GM12865 (cell line): ENCODE measurements at places on chromosomes 16 and 17.

GRCh38 chr17:673200-673681 is 41.4 kb downstream of the VPS53 start:
- DNase-seq: no peak

DNA sequence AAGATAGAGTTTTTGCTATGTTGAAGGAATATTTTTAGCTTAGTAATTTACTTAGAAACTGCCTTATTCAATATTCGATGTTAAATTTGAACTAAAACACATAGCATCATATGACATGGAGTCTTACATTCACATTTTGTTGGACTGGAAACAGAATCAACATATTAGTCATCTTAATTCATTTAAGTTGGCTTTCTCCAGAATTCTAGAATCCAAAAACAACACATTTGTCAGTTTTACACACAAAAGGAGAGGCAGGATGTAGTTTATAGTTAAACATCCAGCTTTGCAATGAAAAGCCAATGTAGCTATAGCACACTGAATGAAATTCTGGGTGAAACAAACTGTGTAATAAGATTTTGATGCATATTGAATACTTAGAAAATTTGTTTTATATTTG is 43.3 kb downstream of the WWOX start:
- DNase-seq: no peak

DNA sequence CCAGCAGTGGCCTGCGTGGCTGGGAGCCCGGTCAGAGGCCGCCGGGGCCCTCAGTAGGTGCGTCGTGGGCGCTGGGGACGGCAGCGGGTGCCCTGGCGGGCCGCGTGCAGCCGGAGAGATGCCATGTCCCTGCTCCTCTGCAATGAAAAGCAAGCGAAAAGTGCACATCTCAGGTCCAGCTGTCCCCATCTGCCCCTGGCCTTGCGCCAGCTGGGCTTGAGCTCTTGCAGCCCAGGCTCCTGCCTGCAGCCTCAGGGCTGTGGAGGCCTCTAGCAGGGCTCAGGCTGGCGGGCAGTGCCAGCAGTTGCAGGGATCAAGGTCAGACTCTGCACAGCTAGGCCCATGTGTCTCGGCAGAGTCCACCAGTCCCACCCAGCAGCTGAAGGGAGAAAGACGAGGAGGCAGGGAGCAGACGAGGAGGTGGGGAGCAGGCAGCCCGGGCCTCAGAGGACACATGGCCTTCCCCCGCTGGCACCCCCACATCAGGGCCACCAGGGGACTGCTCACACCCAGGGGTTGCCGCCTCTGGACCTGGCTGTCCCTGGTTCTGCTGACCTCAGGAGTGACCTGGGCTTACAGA is 11.2 kb downstream of the SLC16A3 start:
- DNase-seq: no peak

- DNase-seq: no peak
These were observed 564.0 kb downstream of the MAF start for GRCh38 chr16:79036541-79036940.

GRCh38 chr16:31529937-31530312 is 2.2 kb downstream of the AHSP start:
- DNase-seq: no peak

GRCh38 chr17:29057361-29057760 is 14.4 kb downstream of the PIPOX start:
- no peak for DNase-seq

DNA sequence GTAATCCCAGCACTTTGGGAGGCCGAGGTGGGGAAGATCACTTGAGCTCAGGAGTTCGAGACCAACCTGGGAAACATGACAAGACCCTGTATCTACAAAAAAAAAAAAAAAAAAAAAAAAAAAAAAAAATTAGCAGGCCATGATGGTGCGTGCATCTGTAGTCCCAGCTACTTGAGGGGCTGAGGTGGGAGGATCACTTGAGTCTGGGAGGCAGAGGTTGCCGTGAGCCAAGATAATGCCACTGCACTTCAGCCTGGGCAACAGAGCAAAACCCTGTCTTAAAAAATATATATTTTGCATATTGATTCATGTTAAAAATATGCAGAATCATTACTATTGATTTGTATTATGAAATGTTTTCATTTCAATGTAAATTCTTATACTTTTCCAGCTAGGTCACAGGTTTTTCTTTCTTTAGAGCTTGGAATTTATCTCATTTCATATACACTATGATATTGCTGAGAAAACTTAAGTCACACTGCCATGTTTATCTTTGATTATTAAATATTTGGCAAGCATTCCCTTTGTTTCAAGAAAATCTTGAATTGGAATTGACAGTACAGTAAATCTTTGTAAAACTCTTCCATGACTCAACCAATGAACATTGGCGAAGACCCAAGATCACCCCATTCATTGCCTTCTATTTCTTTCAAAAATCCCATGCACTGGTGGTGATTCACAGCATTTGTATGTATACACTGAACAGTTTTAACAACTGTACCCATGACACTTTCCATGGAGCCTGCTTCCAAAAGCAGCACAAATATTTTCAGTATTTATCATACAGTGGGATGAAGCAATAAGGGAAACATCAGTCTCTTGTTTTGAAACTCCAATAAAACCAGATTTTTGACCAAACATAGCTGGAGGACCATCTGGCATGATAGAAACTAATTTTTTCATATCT is 83.5 kb upstream of the TNRC6A start:
- no peak for DNase-seq

DNA sequence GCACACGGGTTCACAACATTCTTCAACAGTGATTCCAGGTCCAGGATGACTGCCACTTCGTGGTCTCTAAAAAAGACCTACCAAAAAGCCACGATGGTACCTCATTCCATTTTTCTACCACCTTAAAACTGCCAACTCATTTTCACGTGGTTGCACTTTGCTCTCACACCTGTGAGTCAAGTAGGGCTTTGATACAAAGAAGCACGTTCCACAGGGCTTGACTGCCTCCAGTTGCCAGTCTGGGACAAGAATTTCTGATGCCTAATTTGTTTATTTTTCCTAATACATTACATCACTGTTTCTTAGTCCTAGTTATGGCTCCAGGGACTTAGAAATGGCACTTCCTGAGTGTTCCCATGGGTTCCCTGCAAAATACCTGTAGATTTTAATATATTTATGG is 911.6 kb upstream of the EEF2KMT start:
- no peak for DNase-seq

DNA sequence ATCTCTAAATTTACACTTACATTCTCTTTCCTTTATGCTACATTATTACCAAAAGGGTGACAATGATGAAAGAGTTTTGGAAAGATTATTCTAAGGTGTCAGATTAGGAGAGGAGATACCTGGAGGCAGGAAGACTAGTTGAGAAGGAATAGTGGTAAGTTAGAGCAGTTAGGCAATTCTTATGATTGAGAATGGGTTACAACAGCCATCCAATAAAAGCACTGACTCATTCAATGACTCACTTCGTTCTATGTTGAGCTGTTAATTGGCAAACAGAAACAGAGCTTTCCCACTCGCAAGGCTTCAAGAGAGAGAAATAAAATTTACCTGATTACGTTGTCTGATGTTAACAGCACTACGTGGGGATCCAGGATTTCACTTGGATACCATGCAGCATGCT is 5.8 kb downstream of the NUP88 start:
- DNase-seq: no peak

DNA sequence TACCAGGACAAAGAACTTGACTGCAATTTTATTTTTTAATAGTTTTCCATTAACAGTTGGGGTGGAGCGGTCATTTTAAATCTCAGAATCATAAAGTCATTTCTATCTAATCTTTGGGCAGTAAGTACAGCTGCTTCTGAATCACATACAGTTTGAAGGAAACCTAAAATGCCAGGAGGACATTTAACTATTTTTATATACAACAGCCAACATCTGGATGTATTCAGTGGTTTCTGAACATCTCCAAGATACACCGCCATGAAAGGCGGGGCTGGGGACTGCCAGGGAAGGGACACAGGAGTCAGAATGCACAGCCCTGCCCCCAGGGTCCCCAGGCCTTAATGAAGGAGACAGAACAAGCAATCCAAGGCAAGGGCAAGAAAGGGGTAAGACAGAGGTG is 392.3 kb downstream of the SLC39A11 start:
- DNase-seq: no peak

GRCh38 chr17:76178124-76178523 is 37.1 kb upstream of the FOXJ1 start:
- DNase-seq: no peak

DNA sequence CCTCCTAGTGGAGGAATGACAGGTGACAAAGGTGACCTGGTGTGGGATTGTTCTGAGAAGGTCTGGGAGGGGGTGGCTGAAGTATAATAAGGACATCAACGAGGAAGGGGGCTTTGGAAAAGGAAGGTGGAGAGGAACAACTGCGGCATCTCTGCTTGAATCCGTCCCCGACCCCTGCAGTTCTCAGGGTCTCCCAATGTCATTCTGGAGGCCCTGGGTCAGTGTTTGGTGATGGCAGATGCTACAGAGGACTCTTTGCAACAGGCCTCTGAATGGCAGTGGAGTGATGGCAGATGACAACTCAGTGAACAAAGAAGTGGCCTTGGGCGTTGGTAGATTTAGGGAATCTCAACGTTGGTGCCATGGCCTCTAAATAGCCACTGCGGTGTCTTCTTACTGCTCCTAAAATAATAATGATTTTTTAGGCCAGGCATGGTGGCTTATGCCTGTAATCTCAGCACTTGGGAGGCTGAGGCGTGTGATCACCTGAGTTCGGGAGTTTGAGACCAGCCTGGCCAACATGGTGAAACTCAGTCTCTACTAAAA is 1.3 kb downstream of the ENGASE start:
- DNase-seq: no peak

- no peak for DNase-seq
These were observed 17.3 kb downstream of the CCR7 start for GRCh38 chr17:40547785-40548478.

- no peak for DNase-seq
These were observed 89.8 kb downstream of the C16orf95 start for GRCh38 chr16:87227296-87227951.

DNA sequence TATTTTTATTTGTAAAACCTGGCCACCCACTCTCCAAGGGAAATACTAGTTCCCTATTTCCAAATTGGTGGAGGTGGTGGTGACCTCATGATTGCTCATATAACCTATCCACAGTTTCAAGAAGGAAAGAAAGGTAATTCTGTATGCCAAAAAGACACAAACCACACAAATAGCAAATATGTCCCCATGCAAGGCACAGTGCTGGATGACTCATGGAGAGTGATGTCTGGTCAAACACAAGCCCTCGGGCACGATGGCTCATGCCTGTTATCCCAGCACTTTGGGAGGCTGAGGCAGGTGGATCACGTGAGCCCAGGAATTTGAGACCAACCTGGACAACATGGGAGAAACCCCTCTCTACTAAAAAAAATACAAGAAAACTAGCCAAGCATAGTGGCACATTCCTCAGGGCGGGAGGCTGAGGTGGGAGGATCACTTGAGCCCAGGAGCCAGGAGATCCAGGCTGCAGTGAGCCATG is 64.2 kb downstream of the GNA13 start:
- DNase-seq: no peak

GRCh38 chr16:70790815-70791214 is 10.1 kb downstream of the VAC14 start:
- DNase-seq: no peak

GRCh38 chr16:52068447-52069074 is 478.4 kb downstream of the TOX3 start:
- peak; percentile 12 for DNase-seq

- DNase-seq: peak; percentile 73
These were observed 19.7 kb upstream of the RCVRN start for GRCh38 chr17:9924735-9925191.

- no peak for DNase-seq
These were observed 100.9 kb downstream of the GRIN2A start for GRCh38 chr16:10081201-10081940.

- DNase-seq: peak; percentile 71
These were observed 481.9 kb upstream of the ERCC4 start for GRCh38 chr16:13438064-13438463.

- DNase-seq: no peak
These were observed 243.3 kb downstream of the MSI2 start for GRCh38 chr17:57499648-57500049.

DNA sequence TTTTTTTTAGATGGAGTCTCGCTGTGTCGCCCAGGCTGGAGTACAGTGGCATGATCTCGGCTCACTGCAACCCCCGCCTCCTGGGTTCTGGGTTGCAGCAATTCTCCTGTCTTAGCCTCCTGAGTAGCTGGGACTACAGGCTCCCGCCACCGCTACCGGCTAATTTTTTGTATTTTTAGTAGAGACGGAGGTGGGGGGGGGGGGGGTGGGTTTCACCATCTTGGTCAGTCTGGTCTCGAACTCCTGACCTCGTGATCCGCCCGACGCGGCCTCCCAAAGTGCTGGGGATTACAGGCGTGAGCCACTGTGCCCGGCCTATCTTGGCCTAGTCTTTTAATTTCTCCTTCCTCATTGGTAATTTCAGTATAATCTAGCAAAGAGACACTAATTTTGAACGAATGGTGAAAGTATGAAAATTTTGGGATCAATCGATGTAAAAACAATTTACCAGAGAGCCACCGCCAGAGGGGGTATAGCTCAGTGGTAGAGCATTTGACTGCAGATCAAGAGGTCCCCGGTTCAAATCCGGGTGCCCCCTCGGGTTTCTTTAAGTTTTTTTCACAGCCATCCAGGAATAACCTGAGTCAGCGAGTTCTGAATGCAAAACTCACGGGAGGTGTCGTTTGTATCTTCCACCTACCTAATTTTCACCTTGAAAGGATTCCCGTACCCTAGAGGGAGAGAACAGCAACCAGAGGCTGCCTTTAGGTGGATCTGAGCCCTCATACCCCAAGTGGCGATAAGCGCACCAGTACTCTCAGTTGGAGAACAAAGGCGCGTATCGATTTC is 2.5 kb upstream of the LASP1 start:
- peak; percentile 84 for DNase-seq

DNA sequence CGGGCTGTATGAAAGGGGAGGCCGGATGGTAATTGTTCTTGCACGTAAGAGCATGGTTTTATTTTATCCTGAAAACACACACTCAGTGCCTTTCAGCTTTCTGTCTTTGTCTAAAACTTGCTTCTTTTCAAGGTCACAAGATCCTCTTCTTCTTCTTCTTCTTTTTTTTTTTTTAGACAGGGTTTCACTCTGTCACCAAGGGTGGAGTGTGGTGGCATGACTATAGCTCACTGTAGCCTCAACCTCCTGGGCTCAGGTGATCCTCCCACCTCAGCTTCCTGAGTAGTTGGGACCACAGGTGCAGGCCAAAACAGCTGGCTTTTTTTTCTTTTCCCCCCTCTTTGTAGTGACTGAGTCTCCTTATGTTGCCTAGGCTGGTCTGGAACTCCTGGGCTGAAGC is 15.9 kb upstream of the ZNF629 start:
- no peak for DNase-seq
